Kidney (tissue), 22 donors: ENCODE measurements at places on chromosomes 3 and 15. TPM values are rescaled to one million over a fixed set of nuclear protein-coding genes. Genes with fewer than 3 reads are reported as not detected.
A peak's percentile ranks its signal among the peaks of the same experiment; 100 is the strongest.

The ARF4 gene
- polyA plus RNA-seq = 131 TPM

The RGMA gene
- polyA plus RNA-seq = 4.4 TPM

The DUOXA2 gene
- 0.37 TPM for polyA plus RNA-seq

The FAM174B gene
- 9.8 TPM for polyA plus RNA-seq

The SLC12A1 gene
- 370 TPM for polyA plus RNA-seq

DNA sequence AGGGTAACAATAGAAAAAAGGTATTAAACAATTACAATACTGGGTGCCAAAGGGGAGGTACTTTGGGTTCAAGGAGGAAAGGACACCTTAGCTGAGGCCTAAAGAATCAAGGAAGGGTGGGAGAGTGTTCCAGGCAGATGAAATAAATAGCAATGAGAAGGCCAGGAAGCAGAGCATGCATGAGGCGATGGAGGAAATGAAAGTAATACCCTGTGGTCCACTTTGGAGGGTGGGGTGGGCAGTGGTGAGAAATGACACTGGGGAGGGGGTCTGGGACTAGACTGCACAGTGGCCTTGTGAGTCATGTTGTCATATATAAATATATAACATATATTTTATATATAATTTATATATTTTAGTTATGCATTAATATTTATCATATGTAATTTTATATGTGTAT is 55.9 kb downstream of the BHLHE40 start:
- no peaks in the 10 kb centered on the region for H3K4me1 ChIP-seq
- H3K27me3 ChIP-seq = no peaks in the 10 kb centered on the region
- H3K27ac ChIP-seq = no peak overlapping the region

DNA sequence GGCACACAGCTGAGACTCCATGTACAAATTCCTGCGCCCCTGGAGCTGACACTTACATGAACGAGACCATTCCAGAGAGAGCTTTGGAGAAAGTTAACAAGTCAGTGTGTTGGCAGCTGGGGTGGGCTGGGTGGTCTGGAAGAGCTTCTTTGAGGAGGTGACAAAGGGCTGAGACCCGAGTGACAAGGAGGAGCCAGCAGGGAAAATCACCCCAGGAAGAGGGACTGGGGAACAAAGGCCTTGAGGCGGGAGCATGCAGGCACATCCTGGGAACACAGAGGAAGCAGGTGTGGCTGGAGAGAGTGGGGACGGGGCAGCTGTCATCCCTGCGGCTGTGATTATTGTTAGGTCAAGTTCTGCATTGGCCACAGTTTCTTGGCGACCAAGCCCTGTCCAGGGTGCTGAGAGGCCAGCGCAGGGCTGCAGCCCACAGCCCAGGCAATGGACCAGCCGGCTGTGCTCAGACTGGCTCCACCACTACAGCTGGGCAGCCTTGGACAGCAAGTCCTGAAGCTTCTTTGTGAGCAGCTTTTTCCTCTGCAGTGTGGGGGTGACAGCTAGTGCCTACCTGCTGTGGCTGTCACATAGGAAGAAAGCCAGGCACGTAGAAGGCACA is 34.2 kb upstream of the PRR23E start:
- no peaks in the 10 kb centered on the region for H3K27me3 ChIP-seq
- H3K27ac ChIP-seq = no peak overlapping the region
- H3K4me1 ChIP-seq = no peaks in the 10 kb centered on the region
- H3K36me3 ChIP-seq = no peaks in the 10 kb centered on the region
- DNase-seq = no peak
- no peak overlapping the region for H3K4me3 ChIP-seq

- H3K4me3 ChIP-seq = peak within 1 kb of the TSS; percentile 66
- H3K36me3 ChIP-seq = no peaks in the 10 kb centered on the region
- H3K27ac ChIP-seq = peak within 1 kb of the TSS; percentile 26
Observed at GRCh38 chr15:78264304-78265136, at the start of gene DNAJA4. Gene DNAJA4, plus strand, starts transcription at chr15:78264562. Its CDS starts 202 bp downstream, at chr15:78264764.

GRCh38 chr3:30286007-30286669 is 320.3 kb upstream of the TGFBR2 start:
- no peaks in the 10 kb centered on the region for H3K27me3 ChIP-seq
- H3K4me1 ChIP-seq = no peaks in the 10 kb centered on the region
- DNase-seq = peak; percentile 33
- H3K27ac ChIP-seq = no peak overlapping the region
- H3K4me3 ChIP-seq = no peak overlapping the region

- no peak overlapping the region for H3K27ac ChIP-seq
- DNase-seq = peak; percentile 46
- no peaks in the 10 kb centered on the region for H3K36me3 ChIP-seq
- no peaks in the 10 kb centered on the region for H3K27me3 ChIP-seq
- peak overlapping the region; percentile 57 for H3K4me3 ChIP-seq
Observed at GRCh38 chr15:87477737-87478686, 778.5 kb downstream of the NTRK3 start.

- DNase-seq = no peak
- peaks cover under 1% of the 10 kb centered on the region for H3K4me1 ChIP-seq
- H3K27me3 ChIP-seq = no peaks in the 10 kb centered on the region
- no peak overlapping the region for H3K27ac ChIP-seq
Observed at GRCh38 chr3:122263058-122263457, 62.0 kb upstream of the CSTA start.
